ENCODE measurements at places on chromosomes 7 and 10. TPM values are rescaled to one million over a fixed set of nuclear protein-coding genes. Genes with fewer than 3 reads are reported as not detected.

GRCh38 chr10:101939008-101939648 is 95.5 kb upstream of the KCNIP2 start:
- DNase-seq: peak; percentile 52

DIP2C gene
- total RNA-seq: 10.7 TPM

- no peak for DNase-seq
Measured at GRCh38 chr10:59085711-59086502, 90.5 kb upstream of the PHYHIPL start.

GRCh38 chr10:102184606-102185005 is 32.4 kb downstream of the NOLC1 start:
- DNase-seq: no peak

DNA sequence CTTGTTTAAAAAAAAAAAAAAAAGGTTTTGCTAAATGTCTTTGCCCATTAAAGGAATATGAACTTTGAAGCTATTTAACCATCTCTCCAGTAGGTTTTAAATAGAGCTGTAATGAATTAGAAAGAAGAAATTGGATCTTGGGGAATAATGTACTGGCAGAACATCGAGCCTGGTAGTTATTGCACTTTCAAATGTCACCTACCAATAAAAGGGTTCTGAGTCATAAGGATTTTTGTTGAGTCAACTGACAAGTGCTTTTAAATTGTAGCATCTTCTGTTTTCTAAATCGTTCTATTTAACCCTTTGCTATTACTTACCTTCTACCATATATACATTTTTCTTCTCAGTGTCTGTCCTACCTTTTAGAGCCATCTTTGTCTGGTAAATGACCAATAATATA is 10.7 kb downstream of the CUTC start:
- no peak for DNase-seq

CDNF gene
- 0.92 TPM for total RNA-seq

GRCh38 chr10:131421381-131421780 is 109.9 kb upstream of the TCERG1L start:
- no peak for DNase-seq

GRCh38 chr7:983004-983615 is at the start of gene CYP2W1:
Gene CYP2W1, plus strand, starts transcription at chr7:983181. Its CDS starts 31 bp downstream, at chr7:983212.
- DNase-seq: no peak

HK1 gene
- 72.2 TPM for total RNA-seq

DNA sequence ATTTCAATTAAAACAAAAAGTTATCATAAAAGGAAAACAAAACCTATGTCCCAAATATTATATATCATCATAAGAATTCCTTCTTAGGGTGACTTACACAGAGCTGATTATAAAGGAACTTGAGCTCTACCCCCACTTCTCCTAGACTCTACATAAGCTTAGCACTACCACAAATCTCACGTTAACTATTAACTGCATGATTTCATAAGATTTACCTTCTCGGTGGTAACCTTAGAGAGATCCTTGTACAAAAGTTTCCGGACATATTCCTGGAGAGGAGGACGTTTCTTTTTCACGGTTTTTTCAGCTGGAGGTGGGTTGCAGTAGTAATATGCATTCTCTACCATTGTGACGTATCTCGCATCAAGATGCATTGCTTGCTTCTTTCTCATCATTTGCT is 83.7 kb downstream of the UPF2 start:
- no peak for DNase-seq

DNA sequence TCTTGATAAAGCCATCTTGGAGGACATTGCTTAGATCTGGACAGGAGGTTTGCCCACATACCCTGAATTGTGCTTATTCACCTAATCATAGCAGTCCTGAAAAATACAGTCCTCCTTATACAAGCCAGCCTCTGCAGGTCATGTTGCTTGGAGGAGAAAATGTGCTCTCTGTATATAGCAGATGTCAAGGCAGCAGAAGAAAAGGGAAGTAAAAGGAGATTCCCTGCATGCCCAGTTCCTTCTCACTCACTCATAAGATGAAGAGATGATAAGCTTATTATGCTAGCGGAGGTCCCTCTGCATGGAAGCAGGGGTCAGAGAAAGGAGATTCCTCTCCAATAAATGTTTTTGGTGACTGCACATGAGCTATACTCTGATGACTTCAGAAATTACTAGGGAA is 458.8 kb upstream of the ZMIZ1 start:
- no peak for DNase-seq

DNA sequence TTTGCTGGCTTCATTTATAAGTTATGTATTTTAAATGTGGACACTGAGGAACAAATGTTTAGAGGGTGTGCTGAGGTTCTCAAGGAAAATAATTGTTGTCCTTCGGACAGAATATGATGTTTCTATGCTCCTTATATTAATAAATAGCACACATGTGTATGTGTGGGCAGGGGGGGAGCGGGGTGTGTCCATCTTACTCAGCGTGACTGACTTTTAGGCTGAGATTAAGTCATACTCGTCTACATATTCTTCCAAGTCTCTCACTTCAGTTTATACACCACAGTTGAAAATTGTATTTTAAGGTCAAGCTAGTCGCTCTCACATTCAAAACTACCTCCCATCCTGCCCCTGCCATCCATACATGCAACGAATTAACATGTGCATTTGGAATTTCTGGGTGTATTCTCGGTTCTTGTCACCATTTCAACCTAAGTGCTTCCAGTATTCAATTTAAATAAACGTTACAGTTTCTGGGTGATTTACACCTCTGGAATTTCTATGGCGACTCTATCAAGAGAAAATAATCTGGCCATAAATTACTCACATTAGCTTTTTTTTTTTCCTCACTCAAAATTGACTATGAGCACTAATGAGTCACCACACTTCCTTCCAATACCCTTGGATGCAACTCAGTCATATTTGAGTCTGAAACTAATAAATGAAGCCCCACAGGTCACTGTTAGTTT is 3.3 kb downstream of the PCDH15 start:
- DNase-seq: peak; percentile 74

DNA sequence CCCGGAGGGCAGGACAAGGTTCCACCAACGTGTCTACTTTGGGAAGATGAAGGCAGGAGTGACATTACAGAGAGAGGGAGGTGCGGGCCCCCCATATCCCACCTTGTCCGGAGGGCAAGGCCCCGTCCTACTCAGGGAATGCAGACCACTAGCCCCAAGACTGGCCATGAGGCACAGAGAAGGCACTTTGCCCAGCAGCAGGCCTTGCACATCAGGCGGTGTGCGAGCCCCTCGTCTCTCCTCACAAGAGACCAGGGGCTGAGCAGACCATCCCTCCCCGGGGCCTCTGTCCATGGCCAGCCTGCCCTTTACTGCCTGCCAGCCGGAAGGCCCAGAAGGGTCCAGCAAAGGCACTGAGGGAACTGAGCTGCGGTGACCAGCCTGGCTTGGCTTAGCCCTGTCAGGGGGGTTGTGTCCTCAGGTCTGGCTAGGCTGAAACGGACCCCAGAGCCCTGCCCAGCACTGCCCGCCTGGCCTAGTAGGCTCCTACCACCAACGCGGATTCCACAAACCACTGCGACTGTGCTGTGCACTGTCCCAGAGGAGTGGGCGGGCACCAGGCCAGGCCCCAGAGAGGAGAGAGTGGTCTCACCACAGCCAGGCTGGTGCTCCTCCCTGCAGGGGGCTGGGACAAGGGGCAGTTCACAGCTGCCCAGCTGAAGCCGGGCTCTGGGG is 16.7 kb downstream of the CAMK2B start:
- no peak for DNase-seq

AKR1D1 gene
- not detected for total RNA-seq

GRCh38 chr10:116771101-116771958 is 29.0 kb upstream of the HSPA12A start:
- DNase-seq: peak; percentile 58

NFE2L3 gene
- 19.2 TPM for total RNA-seq

Measured in MG63 (cell line).